ENCODE measurements at places on chromosomes 5 and 9. TPM values are rescaled to one million over a fixed set of nuclear protein-coding genes. Genes with fewer than 3 reads are reported as not detected.

Gene INSL4
- not detected for total RNA-seq

- H3K27ac ChIP-seq: no peak overlapping the region
- DNase-seq: no peak
- H3K4me1 ChIP-seq: peaks cover 12% of the 10 kb centered on the region
- H3K36me3 ChIP-seq: peaks cover 23% of the 10 kb centered on the region
These were observed 90.0 kb downstream of the PRRT1B start for GRCh38 chr9:131635285-131635684.

- DNase-seq: no peak
- H3K4me3 ChIP-seq: no peak overlapping the region
- no peak overlapping the region for H3K27ac ChIP-seq
- no peaks in the 10 kb centered on the region for H3K27me3 ChIP-seq
- no peaks in the 10 kb centered on the region for H3K36me3 ChIP-seq
- no peaks in the 10 kb centered on the region for H3K4me1 ChIP-seq
These were observed 72.4 kb downstream of the NUDT12 start for GRCh38 chr5:103490030-103490739.

- no peaks in the 10 kb centered on the region for H3K4me1 ChIP-seq
- H3K27ac ChIP-seq: no peak overlapping the region
- H3K36me3 ChIP-seq: no peaks in the 10 kb centered on the region
- no peak overlapping the region for H3K4me3 ChIP-seq
- DNase-seq: no peak
These were observed 175.5 kb upstream of the PAPPA start for GRCh38 chr9:115978091-115978490.
